ENCODE measurements at places on chromosomes 6 and 20. TPM values are rescaled to one million over a fixed set of nuclear protein-coding genes. Genes with fewer than 3 reads are reported as not detected.

The BPI gene
- not detected for total RNA-seq

DNA sequence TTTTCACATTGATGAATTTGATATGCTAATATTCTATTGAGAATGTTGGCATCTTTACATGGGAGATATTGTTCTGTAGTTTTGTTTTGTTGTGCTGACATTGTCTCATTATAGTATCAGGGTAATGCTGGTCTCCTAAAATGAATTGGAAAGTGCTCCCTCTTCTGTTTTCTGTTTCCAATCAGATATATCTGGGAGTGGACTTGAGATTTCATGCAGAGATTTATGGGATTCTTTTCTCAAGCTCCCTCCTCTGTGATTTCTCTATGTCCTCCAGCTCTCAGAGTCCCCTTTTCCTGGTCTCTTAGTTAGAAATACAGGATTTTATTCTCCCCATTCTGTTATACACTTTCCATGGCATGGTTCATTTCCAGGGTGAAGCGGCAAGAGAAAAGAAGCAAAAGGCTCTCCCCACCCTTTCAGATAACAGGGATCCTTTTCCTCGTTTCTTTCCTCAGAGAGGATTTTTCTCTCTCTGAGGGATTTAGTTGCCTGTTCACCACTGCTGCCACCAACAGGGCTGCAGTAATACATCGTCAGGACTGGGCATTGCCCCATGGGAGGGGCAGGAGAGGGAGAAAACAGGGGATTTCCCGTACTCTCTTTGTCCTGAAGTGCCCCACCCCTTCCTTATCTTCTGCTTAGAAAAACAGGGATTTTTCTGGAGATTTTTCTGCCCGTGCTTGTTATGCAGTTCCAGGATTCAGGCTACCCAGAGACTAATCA lies 59.3 kb upstream of the STMND1 start:
- no peaks in the 10 kb centered on the region for H3K36me3 ChIP-seq
- no peaks in the 10 kb centered on the region for H3K27me3 ChIP-seq

DNA sequence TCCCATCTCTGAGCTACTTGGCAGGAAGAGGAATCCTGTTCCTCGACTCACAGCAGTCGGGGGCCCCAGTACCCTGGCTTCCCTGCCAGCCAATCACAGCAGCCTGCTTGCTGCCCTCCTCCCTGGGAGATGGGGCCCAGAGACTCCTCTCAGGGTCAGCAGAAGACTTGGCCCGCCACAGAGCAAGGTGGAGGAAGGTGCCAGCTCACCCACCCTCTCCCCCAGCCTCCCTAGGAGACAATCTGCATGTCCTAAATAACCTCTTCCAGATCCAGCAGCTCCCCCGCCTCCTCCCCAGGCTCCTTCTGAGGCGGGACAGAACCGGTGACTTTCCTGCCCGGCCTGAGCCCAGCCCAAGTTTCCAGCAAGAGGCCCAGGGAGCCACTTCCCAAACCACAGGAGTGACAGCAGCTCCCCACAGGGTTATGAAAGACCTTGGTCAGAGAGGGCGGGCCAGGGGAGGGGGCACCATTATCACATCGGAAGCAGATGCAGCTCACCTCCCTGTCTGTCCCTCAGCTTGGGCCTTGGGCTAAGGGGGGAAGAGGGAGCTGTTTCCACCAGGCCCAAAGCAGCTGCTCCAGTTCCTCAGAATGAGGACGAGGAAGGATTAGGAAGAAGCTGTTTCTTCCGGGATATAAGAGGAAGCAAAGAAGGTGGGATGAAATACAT lies 2.3 kb downstream of the CCND3 start:
- H3K27me3 ChIP-seq, result no peaks in the 10 kb centered on the region
- peaks cover 72% of the 10 kb centered on the region for H3K4me1 ChIP-seq
- H3K36me3 ChIP-seq, result peaks cover 22% of the 10 kb centered on the region
- no peak overlapping the region for H3K4me3 ChIP-seq

DNA sequence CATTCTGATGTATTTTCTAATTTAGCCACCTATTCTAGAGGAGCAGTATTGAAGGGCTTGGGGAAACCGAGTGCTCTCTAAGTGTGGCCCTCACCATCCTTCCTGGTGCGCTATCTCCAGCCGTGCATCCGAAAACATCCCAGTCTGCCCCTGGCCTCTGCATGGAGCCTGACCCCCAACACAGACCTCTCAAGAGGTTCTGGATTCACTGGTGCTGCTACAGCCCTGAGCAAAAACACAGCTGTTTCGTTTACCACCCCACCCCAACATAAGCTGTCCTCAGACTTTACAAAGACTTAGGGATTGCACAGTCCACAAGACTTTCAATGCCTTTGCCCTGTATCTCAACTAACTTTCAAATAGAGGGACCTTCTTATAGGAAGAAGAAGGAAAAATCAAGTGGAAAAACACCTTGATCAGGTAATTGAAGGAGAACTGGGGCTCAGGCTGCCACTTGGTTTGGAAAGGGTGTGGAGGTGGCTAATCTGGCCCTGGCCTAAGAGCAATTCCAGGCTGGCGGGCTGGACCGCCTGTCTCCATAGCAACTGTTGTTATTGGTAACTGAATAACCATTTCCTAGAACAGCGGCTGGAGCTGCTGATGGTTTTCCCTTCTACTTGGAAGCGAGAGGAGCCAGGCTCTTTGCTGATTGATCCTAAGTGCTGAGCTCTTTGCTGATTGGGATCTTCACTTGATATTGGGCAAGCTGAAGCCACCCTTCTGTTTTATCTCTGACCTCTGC lies 90.2 kb upstream of the TOX2 start:
- H3K4me1 ChIP-seq, result no peaks in the 10 kb centered on the region
- H3K27me3 ChIP-seq, result no peaks in the 10 kb centered on the region
- H3K4me3 ChIP-seq, result no peak overlapping the region
- DNase-seq, result no peak
- H3K36me3 ChIP-seq, result no peaks in the 10 kb centered on the region

The RRAGD gene
- 6.4 TPM for total RNA-seq

DNA sequence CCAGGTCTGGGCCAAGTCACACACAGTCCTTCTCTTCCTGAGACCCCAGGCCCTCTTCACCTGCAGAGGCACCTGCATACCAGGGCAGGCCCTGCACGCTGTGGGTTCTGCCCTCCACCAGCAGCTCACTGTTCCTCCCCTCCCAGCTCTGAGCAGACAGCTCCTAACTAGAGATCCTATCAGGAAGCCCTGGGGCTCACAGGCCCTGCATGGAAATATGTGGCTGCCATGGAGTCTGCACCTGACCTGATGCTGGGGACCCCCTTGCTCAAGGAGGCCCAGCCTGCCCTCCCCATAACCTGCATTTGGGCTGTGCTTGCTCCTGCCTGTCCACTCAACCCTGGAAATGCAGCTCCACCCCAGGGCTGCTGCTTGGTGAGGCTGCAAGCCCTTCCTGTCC lies 14.6 kb upstream of the HLA-G start:
- peak; percentile 82 for DNase-seq
- H3K4me3 ChIP-seq, result no peak overlapping the region
- H3K27me3 ChIP-seq, result no peaks in the 10 kb centered on the region
- no peaks in the 10 kb centered on the region for H3K36me3 ChIP-seq
